Forelimb muscle (tissue), 1 donor: ENCODE measurements at places on chromosomes 6 and 20. TPM values are rescaled to one million over a fixed set of nuclear protein-coding genes. Genes with fewer than 3 reads are reported as not detected.
A peak's percentile ranks its signal among the peaks of the same experiment; 100 is the strongest.

DNA sequence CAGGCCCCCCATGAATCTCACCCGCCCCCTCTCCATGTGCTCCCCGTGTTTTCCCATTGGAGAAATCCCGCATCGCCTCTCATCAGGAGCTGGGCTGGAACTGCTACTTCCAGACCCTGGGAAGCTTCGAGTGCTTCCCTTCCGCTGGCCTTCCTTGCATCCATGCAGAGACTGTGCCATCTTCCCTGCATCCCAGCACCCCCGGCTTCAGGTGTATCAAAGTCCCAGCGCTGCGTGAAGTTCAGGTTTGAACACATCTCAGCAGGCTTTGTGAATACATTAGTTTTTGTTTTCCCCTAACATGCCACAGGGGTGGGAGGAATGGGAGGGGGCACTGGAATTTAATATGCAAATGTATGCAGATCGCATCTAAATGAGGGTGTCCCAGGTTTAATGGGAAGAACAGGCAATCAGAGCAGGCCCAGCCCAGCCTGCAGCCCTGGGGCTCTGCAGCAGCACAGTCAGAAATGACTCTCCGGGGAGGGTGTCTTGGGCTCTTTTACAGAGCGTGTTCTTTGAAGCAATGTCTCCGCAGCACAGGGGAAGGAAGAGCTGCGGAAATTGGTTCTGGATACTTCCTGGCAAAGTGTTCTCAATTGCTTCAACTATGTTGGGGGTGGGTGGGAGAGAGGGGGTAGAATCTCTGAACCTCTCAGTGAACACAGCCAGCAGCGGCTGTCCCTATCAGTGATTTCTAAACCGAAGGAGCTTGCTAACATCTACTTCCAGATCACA lies 8.3 kb upstream of the MMP9 start:
- no peak for DNase-seq

- peak; percentile 65 for DNase-seq
Observed at GRCh38 chr6:134063966-134064445, 11.6 kb upstream of the SLC2A12 start.

DNA sequence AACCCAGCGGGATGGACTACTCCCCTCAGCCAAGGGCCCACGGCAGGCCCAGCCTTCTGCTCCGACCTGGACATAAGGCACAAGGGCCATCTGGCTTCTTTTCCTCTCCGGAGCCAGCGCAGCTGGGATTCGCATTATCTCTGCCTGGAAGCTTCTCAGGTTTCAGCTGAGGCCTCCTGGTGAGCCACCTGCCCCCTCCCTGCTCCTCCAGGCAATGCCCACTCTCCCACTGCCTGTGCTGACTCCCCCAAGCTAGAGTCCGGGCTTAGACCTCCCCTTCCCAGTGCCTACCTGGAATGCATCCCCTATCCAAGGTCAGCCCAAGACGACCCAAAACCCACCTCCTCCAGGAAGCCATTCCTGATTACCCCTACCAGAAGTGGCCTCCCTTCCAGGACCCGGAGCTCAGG lies 60.7 kb downstream of the EZR start:
- peak; percentile 46 for DNase-seq

- no peak for DNase-seq
Observed at GRCh38 chr6:13248994-13249393, 79.3 kb downstream of the TBC1D7 start.

- DNase-seq: no peak
Observed at GRCh38 chr20:6466075-6466810, 301.2 kb upstream of the BMP2 start.

- no peak for DNase-seq
Observed at GRCh38 chr6:126337323-126337722, 2.6 kb upstream of the CENPW start.

DNA sequence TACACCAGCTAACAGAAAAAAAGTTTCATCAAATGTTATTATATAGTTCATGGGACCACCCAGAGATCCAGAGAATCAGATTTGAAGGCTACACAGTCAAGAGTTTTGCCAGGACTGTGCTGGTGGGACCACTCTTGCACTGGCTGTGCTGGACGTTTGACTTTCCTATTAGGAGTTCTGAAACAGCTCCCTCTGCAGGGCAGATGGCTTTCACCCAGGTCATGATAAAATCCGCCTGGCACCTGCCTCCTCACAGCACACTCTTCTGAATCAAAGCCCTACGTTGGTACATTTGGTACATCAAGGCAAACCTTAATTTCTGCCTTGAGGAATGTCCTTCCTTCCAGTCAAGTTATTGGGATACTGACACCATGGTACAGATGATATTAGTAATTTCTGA lies 302.1 kb downstream of the ZNF217 start:
- DNase-seq: no peak

GRCh38 chr6:161631676-161632194 lies 357.9 kb upstream of the AGPAT4 start:
- DNase-seq: no peak

GRCh38 chr6:126773112-126773805 lies 345.2 kb upstream of the RSPO3 start:
- DNase-seq: no peak

GRCh38 chr6:21332660-21333059 lies 260.9 kb upstream of the SOX4 start:
- DNase-seq: no peak

GRCh38 chr6:138571181-138571580 lies 71.9 kb upstream of the NHSL1 start:
- no peak for DNase-seq

GRCh38 chr20:49568278-49569151 lies 578 bp upstream of the PTGIS start:
- no peak for DNase-seq

DNA sequence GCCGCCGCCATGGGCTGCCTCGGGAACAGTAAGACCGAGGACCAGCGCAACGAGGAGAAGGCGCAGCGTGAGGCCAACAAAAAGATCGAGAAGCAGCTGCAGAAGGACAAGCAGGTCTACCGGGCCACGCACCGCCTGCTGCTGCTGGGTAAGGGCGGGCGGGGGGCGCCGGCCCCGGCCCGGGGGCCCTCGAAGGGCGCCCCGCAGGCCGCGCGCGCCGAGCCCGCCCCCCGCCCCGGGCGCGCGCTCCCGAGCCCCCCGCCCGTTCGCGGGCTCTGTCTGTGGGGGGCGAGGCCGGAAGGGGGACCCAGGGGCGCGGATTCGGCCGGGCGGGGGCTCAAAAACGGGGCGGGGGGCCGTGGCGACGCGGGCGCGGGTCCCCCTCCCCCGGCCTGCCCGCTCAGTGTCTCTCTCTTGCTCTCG lies 39.2 kb downstream of the GNAS start:
- no peak for DNase-seq

- DNase-seq: no peak
Observed at GRCh38 chr20:22629927-22630326, 45.6 kb upstream of the FOXA2 start.

- DNase-seq: no peak
Observed at GRCh38 chr6:146850238-146850896, 251.6 kb downstream of the ADGB start.

DNA sequence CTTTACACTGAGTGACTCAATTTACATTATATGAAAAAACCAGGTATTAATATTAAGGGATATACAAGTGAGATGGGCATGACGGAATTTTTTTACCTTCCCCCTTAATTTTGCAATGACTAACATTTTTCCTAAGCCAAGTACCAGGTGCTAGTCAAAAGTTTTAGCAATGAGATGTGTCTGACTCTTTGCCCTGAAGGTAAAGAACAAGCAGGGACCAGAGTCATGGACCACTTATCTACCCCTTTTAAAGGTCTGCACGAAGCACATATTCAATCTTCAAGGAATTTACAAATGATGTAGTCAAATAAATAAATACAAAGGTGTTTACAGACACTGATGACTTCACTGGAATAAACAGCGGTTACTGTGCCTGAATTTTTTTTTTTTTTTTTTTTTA lies 1.4 kb downstream of the GLO1 start:
- no peak for DNase-seq

DNA sequence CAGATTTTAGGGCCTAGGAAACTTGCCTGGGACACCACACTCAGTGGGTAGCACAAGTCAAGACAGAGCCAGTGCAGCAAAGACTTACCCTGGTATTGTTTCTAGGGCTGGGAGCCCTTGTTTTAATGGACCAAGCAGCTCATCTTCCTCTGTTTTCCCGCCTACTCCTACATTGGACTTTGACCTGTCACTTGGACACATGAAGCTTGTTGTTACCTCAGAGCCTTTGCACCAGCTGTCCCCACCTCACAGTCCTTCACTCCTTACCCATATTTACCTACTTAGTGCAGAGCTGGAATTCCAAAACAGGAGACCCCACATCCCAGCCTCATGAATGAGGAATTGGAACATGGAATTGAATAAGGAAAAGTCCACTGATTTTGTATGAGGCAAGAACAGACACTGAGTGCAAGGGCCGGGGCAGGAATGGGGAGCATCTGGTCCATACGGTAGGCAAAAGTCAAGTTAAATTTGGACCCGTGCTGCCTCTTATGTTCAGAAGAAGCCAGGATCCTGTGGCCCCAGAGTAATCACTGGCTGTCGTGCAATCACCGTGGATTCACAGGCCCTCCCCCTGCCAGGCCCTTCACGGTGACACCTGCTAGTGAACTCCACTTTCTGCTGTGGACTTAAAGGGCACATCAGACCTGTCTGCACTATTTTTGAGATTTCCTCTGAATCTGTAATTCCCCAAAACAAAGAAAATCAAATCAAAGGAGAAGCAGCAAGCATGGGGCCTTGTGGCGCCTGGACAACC lies 236.9 kb upstream of the PMEPA1 start:
- DNase-seq: no peak

DNA sequence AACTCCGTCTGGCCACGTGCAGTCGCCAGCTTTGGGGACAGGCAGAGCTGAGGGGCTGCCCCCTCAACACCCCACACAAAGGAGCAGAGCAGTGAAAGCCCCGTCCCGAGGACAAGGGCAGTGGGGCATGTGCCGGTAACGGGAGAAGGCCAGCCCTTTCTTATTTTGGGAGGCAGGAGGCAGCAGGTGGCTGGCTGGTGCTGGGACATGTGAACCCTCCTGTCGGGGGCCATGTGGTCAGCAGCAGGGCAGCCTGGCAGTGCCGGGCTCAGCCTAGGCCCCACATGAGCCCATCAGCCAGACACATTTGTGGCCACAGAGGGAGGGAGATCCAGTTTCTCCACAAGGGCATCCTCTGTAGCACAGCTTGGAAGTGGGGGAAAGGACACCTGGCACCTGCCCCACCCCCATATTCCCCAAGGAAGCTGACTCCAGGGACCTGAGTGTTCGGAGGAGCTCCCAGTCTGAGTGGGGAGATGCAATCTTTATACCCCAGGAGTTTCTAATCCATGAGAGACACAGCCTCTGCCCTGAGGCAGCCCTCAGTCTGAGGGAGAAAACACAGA lies 137.6 kb downstream of the MRPL14 start:
- no peak for DNase-seq

DNA sequence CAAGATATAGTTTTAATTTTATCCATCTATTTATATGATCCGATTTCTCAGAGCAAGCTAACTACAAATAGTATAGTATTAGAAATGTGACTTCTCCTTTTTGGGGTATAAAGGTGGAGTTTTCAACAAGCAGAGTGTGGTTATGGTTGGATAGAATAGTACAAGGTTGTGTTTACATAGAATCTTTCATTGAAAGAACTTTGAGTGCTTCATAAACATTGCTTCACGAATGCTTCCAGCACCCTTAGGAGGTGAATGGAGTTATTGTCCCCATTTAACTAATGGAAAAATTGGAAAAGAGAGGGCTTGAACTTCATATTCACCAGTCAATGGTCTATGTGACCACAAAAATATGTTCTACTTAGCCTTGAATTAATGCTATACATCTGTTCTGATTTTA lies 134.1 kb upstream of the CITED2 start:
- DNase-seq: no peak

DNA sequence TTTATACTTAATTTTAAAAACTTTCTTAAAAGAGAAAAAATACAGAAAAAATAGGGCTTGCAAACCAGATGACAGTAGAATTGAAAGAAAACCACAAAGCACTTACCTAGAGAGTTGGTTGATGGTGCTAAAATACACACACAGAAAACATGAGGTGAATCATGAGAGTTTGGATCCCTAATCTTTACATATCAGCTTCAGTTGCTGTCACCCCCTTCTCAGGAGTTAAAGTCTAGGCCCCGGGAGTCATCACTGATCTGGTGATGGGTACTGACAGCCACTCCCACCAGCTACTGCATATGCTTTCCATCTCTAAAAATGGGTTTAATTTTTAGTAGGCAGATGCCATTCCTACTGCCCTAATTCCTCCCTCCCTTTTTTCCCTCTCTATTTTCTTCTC lies 16.7 kb downstream of the TSBP1 start:
- no peak for DNase-seq

The TXLNB gene
- polyA plus RNA-seq: 137 TPM

The SLC17A9 gene
- polyA plus RNA-seq: 0.54 TPM

The BIRC7 gene
- 0.27 TPM for polyA plus RNA-seq

The SLC25A27 gene
- polyA plus RNA-seq: 22.4 TPM

The CST4 gene
- polyA plus RNA-seq: not detected

The GSTA2 gene
- polyA plus RNA-seq: not detected

The ADGRF4 gene
- not detected for polyA plus RNA-seq

The FAXC gene
- 1.3 TPM for polyA plus RNA-seq

The FOXA2 gene
- not detected for polyA plus RNA-seq
